ENCODE measurements at places on chromosomes 16 and 17. TPM values are rescaled to one million over a fixed set of nuclear protein-coding genes. Genes with fewer than 3 reads are reported as not detected.
A peak's percentile ranks its signal among the peaks of the same experiment; 100 is the strongest.

Gene HOXB6
- 196 TPM for total RNA-seq

Gene CSH1
- total RNA-seq, result not detected

Gene TMC5
- 1.4 TPM for total RNA-seq

Gene GUCY2D
- not detected for total RNA-seq

Gene KPNA2
- total RNA-seq, result 177 TPM

Gene ATP1B2
- total RNA-seq, result 0.08 TPM

Gene DHRS7C
- total RNA-seq, result not detected

Gene FBXO39
- not detected for total RNA-seq

Gene PABPN1L
- total RNA-seq, result not detected

Gene FAM234A
- 121 TPM for total RNA-seq

Gene KRTAP2-3
- not detected for total RNA-seq

Gene TEKT3
- total RNA-seq, result not detected

Gene TMEM92
- total RNA-seq, result 0.54 TPM

Gene RNF135
- 41.8 TPM for total RNA-seq

GRCh38 chr17:31568539-31568938 lies 177.1 kb downstream of the RAB11FIP4 start:
- no peaks in the 10 kb centered on the region for H3K36me3 ChIP-seq
- DNase-seq, result no peak
- peaks cover 83% of the 10 kb centered on the region for H3K4me1 ChIP-seq
- no peaks in the 10 kb centered on the region for H3K27me3 ChIP-seq
- no peak overlapping the region for H3K4me3 ChIP-seq

DNA sequence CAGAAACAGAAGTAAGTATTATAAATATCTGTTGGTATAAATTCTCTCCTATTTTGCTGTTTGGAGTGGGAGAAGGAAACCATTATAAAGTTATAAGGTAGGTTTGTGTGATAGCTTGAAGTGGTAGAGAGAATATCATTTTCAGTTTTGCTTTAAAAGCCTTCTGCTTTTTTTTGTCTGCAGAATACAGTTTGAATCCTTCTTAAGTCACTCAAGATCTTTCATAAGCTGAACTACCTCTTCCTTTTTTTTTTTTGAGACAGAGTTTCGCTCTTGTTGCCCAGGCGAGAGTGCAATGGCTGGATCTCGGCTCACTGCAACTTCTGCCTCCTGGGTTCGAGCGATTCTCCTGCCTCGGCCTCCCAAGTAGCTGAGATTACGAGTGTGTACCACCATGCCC lies 9.0 kb downstream of the ATAD5 start:
- peaks cover 12% of the 10 kb centered on the region for H3K36me3 ChIP-seq
- no peak for DNase-seq
- H3K27ac ChIP-seq, result no peak overlapping the region
- no peaks in the 10 kb centered on the region for H3K27me3 ChIP-seq

DNA sequence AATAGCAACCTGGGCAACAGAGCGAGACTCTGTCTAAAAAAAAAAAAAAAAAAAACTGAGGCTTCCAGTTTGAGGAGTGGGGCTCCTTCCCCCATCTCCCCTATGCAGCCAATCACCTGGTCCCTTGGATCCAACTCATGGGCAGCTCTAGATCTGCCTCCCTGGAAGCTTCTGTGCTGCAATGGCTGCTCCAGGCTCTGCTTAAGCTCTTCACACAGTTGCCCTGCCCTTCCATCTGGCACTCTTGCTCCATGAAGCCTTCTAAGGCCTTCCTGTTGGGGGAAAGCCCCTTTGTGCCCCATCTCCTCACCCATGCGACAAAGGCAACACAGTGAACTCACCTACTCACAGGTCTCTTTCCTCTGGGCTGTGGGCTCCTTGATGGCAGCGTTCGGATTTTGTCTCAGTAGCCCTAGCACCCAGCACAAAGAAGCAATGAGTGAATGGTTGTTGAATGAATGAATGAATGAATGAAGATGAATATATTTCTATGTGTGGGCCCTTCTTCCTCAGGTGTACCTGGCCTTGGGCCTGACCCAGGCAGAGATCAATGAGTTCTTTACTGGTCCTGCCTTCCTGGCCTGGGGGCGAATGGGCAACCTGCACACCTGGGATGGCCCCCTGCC lies 1.9 kb downstream of the NAGLU start:
- no peaks in the 10 kb centered on the region for H3K27me3 ChIP-seq
- peaks cover 33% of the 10 kb centered on the region for H3K4me1 ChIP-seq
- 0 out of 2 replicates have a peak overlapping the region, but pooled peaks have one; percentile 12 for H3K27ac ChIP-seq
- DNase-seq, result no peak
- H3K4me3 ChIP-seq, result no peak overlapping the region
- H3K36me3 ChIP-seq, result no peaks in the 10 kb centered on the region

- peaks cover 84% of the 10 kb centered on the region for H3K4me1 ChIP-seq
- H3K4me3 ChIP-seq, result peak overlapping the region; percentile 23
- H3K27me3 ChIP-seq, result no peaks in the 10 kb centered on the region
- peak overlapping the region; percentile 99 for H3K27ac ChIP-seq
- no peak for DNase-seq
- H3K36me3 ChIP-seq, result peaks cover 38% of the 10 kb centered on the region
These were observed 5.5 kb downstream of the SEC14L1 start for GRCh38 chr17:77146246-77146632.

DNA sequence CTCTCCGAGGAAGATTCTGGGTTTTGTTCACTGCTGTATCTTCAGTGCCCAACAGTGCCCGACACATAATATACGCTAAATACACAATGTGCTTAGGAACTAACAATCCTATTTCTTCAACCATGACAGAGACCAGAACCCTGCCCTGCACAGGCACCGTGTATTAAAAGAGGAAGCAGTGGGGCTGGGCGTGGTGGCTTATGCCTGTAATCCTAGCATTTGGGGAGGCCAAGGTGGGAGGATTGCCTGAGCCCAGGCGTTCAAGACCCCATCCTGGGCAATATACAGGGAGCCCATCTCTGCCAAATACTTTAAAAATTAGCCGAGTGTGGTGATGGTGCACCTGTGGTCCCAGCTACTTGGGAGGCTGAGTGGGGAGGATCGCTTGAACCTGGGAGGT lies 19.3 kb downstream of the ARL2BP start:
- H3K4me3 ChIP-seq, result no peak overlapping the region
- no peak for DNase-seq
- peaks cover 6% of the 10 kb centered on the region for H3K4me1 ChIP-seq

DNA sequence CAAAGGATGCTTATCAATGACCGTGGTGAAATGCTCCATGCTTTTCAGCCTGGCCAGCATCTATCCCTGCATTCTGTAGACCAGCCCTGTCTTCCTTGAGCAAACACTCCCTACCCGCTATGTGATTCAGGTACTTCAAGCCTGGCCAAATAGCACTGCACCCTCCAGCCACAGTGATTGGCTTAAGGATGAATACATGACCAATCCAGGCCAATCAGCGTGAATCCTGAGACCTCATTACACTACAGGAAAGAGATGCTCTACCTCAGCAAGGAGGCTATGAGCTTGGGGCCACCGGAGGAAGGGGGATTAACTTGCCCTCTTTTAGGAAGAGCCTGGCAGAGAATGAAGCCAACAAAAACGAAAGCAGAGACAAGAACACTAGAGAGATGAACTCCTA lies 162.5 kb downstream of the ZNF423 start:
- no peak for DNase-seq
- no peaks in the 10 kb centered on the region for H3K4me1 ChIP-seq
- H3K27me3 ChIP-seq, result no peaks in the 10 kb centered on the region
- no peak overlapping the region for H3K4me3 ChIP-seq
- H3K36me3 ChIP-seq, result no peaks in the 10 kb centered on the region

DNA sequence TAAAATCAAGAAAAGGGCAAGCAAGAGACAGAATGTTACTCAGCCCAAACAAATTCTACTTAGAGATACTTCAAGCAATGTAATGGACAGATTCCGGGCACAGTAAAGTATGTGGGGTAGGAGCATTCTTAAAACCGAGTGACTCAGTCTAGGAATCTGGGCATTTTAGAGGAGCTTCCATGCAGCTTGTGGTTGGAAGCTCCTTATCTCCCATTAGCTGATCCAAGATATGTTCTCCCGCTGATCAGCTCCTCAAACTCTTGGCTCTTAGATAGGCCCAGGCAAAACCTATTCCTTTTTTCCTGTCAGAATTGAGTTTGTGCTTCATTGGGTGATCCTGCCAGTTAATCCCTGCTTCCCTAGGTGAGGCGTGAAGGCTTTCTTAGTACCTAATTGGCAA lies 303.3 kb downstream of the CEP112 start:
- H3K36me3 ChIP-seq, result no peaks in the 10 kb centered on the region
- no peaks in the 10 kb centered on the region for H3K4me1 ChIP-seq

DNA sequence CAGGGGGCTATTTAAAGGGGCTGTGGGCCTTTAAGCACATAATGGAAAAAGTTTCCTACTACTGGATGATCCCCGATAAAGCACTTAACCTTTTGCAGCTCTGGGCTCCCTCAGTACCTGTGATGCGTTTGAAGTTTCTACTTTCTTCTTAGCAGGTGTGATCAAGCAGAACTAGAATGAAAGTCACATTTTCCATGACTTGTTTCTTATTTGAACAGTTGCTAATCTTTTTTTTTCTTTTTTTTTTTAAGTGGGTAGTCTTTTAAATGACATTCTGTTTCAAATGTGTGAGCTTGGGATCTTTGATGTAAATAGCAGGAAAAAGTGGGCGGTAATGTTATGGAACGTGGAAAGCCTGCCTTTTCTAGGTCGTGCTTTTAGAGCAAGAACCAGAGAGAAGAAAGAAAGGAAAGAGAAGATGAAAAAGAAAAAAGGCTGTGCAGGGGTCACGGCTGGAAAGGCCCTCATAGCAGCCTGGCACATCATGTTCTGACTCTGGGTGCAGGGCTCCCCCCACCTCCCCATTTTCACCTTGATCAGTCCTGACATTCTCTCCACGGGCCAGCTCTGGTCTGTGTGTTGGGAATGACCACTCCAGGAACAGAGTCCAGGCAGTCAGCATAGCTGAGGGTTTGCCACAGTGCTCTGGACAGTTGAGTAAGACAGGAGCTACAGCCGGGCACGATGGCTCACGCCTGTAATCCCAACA lies 150.6 kb downstream of the CLEC16A start:
- H3K27me3 ChIP-seq, result no peaks in the 10 kb centered on the region
- H3K4me3 ChIP-seq, result no peak overlapping the region
- H3K27ac ChIP-seq, result no peak overlapping the region
- 0 out of 2 replicates have a peak, but pooled peaks cover 5% of the 10 kb centered on the region for H3K4me1 ChIP-seq
- no peak for DNase-seq
- H3K36me3 ChIP-seq, result no peaks in the 10 kb centered on the region

- H3K4me1 ChIP-seq, result peaks cover 6% of the 10 kb centered on the region
- no peaks in the 10 kb centered on the region for H3K36me3 ChIP-seq
- no peaks in the 10 kb centered on the region for H3K27me3 ChIP-seq
- peak overlapping the region; percentile 86 for H3K27ac ChIP-seq
- peak; percentile 58 for DNase-seq
- peak overlapping the region; percentile 68 for H3K4me3 ChIP-seq
These were observed 158.4 kb upstream of the FAM20A start for GRCh38 chr17:68759343-68760140.

- DNase-seq, result no peak
- no peak overlapping the region for H3K4me3 ChIP-seq
- no peaks in the 10 kb centered on the region for H3K36me3 ChIP-seq
- peaks cover 72% of the 10 kb centered on the region for H3K4me1 ChIP-seq
- H3K27ac ChIP-seq, result peak overlapping the region; percentile 92
- H3K27me3 ChIP-seq, result no peaks in the 10 kb centered on the region
These were observed 163.3 kb downstream of the PRKCA start for GRCh38 chr17:66465701-66466100.

DNA sequence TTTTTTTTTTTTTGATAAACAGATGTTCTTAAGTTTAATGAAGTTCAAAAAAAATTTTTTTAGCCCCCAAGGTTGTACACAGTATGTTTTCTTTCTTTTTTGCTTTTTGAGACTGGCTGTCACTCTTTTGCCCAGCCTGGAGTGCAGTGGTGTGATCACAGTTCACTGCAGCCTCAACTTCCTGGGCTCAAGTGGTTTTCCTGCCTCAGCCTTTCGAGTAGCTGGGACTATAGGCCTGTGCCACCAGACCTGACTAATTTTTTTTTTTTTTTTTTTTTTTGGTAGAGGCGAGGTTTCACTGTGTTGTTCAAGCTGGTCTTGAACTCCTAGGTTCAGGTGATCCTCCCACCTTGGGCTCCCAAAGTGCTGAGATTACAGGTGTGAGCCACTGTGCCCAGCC lies 12.8 kb downstream of the ITGAE start:
- no peak overlapping the region for H3K4me3 ChIP-seq
- H3K36me3 ChIP-seq, result no peaks in the 10 kb centered on the region
- H3K27me3 ChIP-seq, result no peaks in the 10 kb centered on the region
- DNase-seq, result no peak
- H3K4me1 ChIP-seq, result no peaks in the 10 kb centered on the region

DNA sequence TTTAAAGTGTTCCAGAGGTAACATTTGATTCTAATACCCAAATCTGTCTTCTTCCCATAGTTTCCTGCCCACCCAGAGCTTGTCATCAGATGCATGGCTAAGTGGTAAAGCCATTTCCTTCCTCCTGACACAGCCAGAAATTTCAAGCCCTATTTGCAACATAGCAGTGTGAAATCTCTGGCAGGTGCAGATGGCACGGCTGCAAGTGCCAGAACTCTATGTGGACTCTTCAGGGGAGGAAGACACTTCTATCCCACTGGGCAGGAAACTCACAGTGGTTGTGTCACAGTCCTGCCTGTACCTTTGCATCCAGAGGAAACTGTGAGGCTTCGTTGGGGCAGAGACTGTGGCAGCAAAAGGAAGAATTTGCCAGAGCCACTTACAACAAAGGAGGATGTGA lies 13.2 kb downstream of the DYNLRB2 start:
- no peaks in the 10 kb centered on the region for H3K27me3 ChIP-seq
- no peaks in the 10 kb centered on the region for H3K4me1 ChIP-seq
- H3K4me3 ChIP-seq, result no peak overlapping the region

- H3K27me3 ChIP-seq, result peaks cover 4% of the 10 kb centered on the region
- DNase-seq, result no peak
These were observed 174.3 kb upstream of the NLRP1 start for GRCh38 chr17:5758651-5759050.

- peaks cover 15% of the 10 kb centered on the region for H3K36me3 ChIP-seq
- H3K27me3 ChIP-seq, result no peaks in the 10 kb centered on the region
- no peaks in the 10 kb centered on the region for H3K4me1 ChIP-seq
- H3K27ac ChIP-seq, result no peak overlapping the region
- no peak for DNase-seq
These were observed 45.0 kb downstream of the SYNRG start for GRCh38 chr17:37564252-37564651.

DNA sequence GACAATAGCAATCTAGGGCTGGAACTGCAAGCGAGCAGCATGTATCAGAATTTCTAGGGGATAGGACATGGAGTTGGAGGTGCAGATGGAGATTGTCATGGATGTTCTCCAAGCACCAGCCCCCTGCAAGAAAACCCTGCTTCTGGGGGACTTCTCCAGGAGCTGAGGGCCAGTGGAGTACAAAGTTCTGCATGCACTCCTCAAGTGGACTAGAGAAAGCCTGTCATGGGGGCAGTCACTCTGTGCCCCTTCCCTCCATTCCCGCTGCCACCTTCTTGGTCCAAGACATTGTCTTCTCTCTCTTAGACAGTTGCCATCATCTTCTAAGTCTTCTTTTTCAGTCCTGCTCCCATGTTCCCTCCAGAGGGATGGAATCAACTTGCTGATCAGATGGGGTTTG lies 87.9 kb downstream of the AIPL1 start:
- H3K4me3 ChIP-seq, result no peak overlapping the region
- H3K36me3 ChIP-seq, result no peaks in the 10 kb centered on the region
- H3K4me1 ChIP-seq, result no peaks in the 10 kb centered on the region
- DNase-seq, result no peak
- no peaks in the 10 kb centered on the region for H3K27me3 ChIP-seq

GRCh38 chr17:32909787-32910369 lies 18.1 kb upstream of the TMEM98 start:
- H3K27me3 ChIP-seq, result peaks cover 12% of the 10 kb centered on the region
- H3K36me3 ChIP-seq, result no peaks in the 10 kb centered on the region
- no peaks in the 10 kb centered on the region for H3K4me1 ChIP-seq
- H3K27ac ChIP-seq, result no peak overlapping the region

GRCh38 chr17:34399725-34400124 lies 36.7 kb upstream of the CCL1 start:
- H3K27ac ChIP-seq, result no peak overlapping the region
- H3K36me3 ChIP-seq, result no peaks in the 10 kb centered on the region
- H3K4me3 ChIP-seq, result no peak overlapping the region
- H3K27me3 ChIP-seq, result 0 out of 2 replicates have a peak, but pooled peaks cover 4% of the 10 kb centered on the region
- DNase-seq, result no peak
